ENCODE measurements at places on chromosomes 3 and 15. TPM values are rescaled to one million over a fixed set of nuclear protein-coding genes. Genes with fewer than 3 reads are reported as not detected.

- no peak for DNase-seq
Observed at GRCh38 chr3:14234251-14235002, 55.8 kb downstream of the LSM3 start.

DNA sequence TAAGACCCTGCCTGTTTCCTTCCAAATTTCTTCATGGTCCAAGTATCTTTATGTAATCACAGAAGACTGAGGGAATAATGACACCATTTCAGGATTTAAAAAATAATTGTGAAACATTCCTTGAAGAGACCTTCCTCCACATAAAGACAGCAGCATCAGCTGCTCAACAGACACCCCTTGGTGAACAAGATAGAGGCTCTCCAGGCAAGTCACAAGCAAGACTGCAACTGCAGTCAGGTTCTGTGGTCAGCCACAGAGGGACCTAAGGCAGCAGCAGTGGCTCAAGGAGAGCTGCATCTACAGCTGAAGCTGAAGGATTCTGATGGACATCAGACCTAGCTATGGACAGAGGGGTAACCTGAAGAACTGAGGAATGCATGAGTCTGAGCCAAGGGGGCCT, 97.2 kb upstream of the C3orf80 start:
- no peak for DNase-seq

ZBTB11 gene
- 8.2 TPM for total RNA-seq

DNA sequence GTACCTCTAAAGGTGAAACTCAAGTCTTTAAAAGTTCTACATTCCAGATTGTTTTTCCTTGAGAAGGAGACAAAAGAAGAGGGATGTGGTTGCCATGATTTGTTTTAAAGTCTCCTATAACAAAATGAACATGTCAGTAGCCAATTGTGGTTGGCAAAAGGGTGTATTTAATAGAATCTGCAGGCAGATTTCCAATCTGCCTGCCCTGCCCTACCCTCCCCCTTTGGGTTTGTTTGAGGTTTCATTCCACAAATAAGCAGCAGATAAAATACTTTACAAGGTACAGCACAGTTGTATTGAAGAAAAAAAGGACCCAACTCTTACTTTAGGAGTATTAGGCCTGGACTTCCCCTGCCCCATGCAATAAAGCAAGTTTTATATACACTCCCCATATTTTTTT, 59.5 kb downstream of the MLH1 start:
- DNase-seq = no peak

GRCh38 chr15:56839099-56839498, 79.3 kb upstream of the TCF12 start:
- DNase-seq = no peak

GRCh38 chr3:101817992-101818391, 31.3 kb upstream of the NFKBIZ start:
- DNase-seq = no peak

- DNase-seq = no peak
Observed at GRCh38 chr3:197600796-197601565, 45.2 kb upstream of the BDH1 start.

SPRED1 gene
- 5.6 TPM for total RNA-seq

DNA sequence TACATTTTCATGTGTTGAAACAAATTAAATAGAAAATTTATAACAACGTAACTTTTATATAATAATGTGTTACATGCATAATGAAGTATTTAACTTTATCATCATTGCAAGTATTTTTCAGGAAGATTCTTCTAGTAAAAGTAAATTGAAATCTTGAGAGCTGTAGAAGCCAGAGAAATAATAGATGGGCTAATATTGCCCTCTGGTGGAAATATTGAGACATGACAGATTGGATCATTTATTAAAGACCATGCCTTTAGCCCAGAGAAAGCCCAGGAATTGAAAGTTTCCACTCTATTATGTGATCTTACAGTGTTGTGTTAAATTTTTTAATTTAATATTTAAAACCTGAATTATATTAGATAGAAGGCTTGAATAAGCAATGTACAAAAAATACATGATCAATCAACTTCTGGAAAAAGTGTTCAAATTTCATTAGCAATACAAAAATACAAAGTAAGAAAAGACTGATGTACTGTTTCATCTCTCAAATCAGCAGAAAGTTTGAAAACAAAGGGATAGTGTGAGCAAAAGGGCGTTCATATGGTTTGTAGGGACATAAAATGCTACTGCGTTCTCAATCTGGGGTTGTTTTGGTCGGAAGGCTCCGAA, 52.7 kb upstream of the SPTSSB start:
- DNase-seq = no peak

CPA3 gene
- 0.20 TPM for total RNA-seq

SGO1 gene
- 0.60 TPM for total RNA-seq

CHL1 gene
- 0.67 TPM for total RNA-seq

DNA sequence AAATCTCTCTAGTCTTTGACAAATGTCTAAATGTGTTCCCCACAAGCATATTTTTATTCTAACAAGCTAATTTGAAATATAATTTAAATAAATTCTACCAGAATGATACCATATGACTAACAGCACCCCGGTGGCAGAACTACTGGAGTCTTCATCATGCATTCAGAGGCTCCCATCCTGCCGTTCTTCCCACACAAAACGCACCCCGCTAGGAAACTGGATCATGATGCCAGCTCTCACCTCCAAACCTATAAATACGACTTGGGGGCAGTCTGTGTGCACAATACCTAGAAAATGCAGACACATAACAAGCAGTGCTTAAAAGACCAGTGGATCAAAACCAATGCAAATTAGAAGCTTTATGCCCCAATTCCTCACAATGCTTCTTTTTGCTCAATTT, 8.5 kb downstream of the HOMER2 start:
- DNase-seq = no peak

STRC gene
- total RNA-seq = 0.11 TPM

DNA sequence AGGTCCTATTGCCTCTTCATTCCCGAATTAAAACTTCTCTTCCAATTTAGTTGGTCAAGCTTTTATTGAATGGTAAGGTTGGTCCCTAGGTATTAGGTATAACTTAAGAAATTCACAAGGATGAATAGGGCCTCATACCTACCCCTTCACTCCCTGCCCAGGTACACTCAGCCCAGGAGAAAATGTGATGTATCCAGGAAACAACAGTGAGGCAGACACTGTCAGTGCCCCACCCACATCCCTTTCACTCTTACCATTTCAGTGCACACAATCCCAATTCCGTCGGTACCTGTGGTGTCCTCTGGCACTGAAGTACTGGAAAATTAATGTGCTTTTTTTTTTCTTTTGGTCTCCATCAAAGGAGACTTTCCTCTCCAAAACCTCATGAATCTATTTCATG, 10.5 kb upstream of the C3orf49 start:
- DNase-seq = no peak

GRCh38 chr3:179719048-179719734, 66.4 kb downstream of the USP13 start:
- DNase-seq = no peak

EPB42 gene
- 0.20 TPM for total RNA-seq

DNA sequence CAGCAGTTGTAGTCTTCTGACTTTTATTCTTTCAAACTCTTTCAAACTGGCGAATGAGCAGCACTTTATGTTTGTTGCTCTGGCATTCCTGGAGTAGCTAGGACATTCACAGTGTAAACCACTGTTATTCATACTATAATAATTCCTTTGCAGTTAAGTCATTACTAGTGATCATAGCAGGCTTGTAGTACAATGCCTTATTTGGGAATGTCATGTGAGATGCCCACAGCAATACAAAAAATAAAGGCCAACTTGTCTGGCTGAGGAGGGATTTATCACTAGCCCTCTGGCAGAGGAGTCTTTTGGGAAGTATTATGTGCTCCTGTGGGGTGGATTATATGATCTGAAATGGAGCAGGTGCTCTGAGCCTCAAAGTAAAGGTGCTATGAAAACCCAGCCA, 197.2 kb downstream of the VGLL3 start:
- no peak for DNase-seq
